Endothelial cell (in vitro differentiated cells): ENCODE measurements at places on chromosomes 1 and 21. TPM values are rescaled to one million over a fixed set of nuclear protein-coding genes. Genes with fewer than 3 reads are reported as not detected.
A peak's percentile ranks its signal among the peaks of the same experiment; 100 is the strongest.

DNA sequence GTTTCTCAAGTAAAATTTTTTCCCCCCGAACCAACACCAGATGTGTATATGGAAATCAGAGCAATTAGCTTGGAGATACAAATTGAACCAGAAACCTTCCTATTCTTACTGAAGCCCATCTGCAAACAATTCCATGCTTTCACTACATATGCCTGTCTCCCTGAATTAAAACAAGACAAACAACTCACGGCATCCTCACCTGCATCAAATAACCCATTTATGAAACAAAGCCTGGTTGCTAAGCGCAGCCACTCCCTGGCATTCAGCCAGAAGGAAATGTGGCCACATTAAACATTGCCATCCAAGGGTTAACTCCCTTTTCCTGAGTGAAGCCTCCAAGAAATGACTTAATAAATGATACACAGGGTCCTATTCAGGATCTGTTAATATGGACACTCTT is 55.3 kb downstream of the APP start:
- H3K27ac ChIP-seq, result peak overlapping the region; percentile 92
- H3K4me1 ChIP-seq, result peaks cover 52% of the 10 kb centered on the region
- H3K27me3 ChIP-seq, result peaks cover 3% of the 10 kb centered on the region
- no peak for DNase-seq
- peak overlapping the region; percentile 8 for H3K4me3 ChIP-seq

GRCh38 chr1:58850636-58851035 is 66.8 kb upstream of the JUN start:
- H3K4me3 ChIP-seq, result no peak overlapping the region
- H3K4me1 ChIP-seq, result peaks cover 58% of the 10 kb centered on the region
- peaks cover 8% of the 10 kb centered on the region for H3K27me3 ChIP-seq

- H3K27ac ChIP-seq, result no peak overlapping the region
- H3K4me1 ChIP-seq, result no peaks in the 10 kb centered on the region
- DNase-seq, result no peak
- no peaks in the 10 kb centered on the region for H3K36me3 ChIP-seq
- no peaks in the 10 kb centered on the region for H3K27me3 ChIP-seq
Measured at GRCh38 chr21:40335704-40336103, 468.5 kb downstream of the PCP4 start.

DNA sequence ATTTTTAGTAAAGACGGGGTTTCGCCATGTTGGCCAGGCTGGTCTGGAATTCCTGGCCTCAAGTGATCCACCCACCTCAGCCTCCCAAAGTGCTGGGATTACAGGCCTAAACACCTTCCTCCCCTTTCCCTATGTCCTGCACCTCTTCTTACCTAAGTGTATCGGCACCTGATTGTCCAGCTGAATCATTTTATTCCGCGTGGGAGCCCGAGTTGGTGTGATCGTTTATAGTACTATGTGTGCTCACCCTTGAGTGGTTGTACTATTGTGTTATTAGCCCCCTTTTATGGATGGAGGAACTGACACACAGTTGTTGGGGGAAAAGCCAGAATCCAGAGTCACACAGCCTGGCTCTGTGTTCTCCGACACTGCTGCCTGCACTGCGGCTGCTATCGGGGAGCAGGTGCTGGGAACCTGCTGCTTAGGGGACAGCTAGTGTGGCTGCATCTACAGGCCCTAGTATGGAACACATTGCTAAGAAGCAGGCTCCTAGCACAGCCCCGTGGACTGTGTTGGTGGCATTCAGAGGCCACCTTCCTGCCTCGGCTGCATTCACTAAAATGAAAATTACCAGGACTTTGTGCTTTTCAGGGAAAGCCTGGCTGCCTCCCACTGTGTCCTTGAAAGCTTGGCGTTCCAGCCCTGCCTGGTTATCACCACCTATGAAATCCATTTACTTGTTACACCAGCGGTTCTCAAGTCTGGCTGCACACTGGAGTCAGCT is 21.6 kb downstream of the ENO1 start:
- H3K27ac ChIP-seq, result peak overlapping the region; percentile 97
- DNase-seq, result no peak
- H3K27me3 ChIP-seq, result peaks cover 8% of the 10 kb centered on the region
- H3K36me3 ChIP-seq, result peaks cover 17% of the 10 kb centered on the region

DNA sequence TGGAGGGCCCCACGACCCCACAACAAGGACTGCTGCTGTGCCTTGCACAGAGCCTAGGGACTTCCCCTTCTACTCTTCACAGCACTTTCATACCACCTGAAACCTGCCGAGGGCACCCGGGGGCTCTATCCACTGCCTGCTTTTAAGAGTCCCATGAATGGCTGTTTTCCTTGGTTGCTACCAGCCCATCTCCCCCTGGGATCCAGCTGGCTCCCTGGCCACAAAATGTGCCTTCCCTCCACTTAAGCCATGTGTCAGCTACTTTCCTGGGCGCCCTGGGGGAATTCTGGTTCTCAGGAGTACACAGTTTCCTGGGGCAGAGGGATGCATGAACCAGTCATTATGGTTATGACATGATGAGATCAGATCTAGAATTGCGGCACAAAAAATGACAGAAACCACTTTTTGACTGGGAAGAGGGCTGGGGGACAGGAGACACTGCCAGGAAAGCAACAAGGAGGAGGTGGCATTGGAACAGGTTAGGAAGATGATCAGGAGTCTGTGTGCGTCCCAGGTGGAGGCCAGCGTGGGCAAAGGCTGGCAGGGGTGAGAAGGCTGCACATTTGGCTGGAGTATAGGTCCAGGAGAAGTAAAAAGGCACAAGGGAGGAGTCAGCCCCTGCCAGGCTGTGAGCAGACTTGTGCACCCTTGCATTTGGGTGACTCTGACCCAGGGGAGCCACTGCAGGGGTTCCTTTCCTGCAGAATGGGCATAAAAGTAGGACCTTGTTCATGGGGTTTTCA is 3.2 kb upstream of the TNFRSF8 start:
- DNase-seq, result no peak
- H3K27ac ChIP-seq, result no peak overlapping the region
- H3K4me3 ChIP-seq, result no peak overlapping the region
- H3K27me3 ChIP-seq, result peaks cover 13% of the 10 kb centered on the region
- H3K4me1 ChIP-seq, result no peaks in the 10 kb centered on the region

DNA sequence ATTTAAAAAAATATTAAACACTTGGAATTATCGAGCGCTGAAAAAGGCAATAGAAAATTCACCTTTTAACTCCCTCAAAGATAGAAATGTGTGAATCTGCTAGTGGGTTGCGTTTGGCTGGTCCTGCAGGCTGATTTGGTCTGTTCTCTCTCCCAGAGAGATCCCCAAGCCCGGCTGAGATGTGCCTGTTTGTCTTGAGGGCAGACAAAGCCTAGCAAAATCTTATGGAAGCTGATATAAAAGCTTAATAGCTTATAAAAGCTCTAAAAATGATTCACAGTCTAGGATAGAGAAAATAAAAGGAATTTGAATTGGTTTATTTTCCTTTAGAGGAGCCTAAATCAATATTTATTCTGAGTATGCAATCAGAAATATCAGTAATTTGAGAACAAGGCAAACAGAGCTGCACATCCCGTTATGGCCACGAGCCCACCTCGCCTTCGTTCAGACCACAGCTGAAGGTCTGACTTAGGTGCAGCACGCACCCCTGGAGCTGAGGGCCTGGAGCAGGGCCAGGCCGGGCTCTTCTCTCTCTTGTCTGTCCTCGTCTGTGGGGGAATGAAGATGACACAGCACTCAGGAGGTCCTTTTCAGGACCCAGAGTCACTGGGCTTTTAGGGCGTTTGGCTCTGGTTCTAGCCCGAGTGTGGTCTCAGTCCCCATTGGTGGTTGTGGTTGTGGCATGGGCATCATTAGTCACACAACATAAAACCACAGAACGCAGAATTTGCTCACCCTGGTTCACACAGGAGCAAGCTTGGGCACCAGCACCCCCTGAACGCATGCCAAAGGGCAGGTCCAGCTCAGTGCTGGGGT is 18.6 kb downstream of the PDE9A start:
- peaks cover 8% of the 10 kb centered on the region for H3K27me3 ChIP-seq
- H3K27ac ChIP-seq, result no peak overlapping the region
- DNase-seq, result no peak
- peaks cover 8% of the 10 kb centered on the region for H3K36me3 ChIP-seq
- peaks cover 18% of the 10 kb centered on the region for H3K4me1 ChIP-seq

- H3K27me3 ChIP-seq, result no peaks in the 10 kb centered on the region
- H3K4me1 ChIP-seq, result peaks cover 13% of the 10 kb centered on the region
- peaks cover 43% of the 10 kb centered on the region for H3K36me3 ChIP-seq
- H3K27ac ChIP-seq, result no peak overlapping the region
- H3K4me3 ChIP-seq, result no peak overlapping the region
Measured at GRCh38 chr1:207808322-207808705, 56.5 kb downstream of the CD46 start.

DNA sequence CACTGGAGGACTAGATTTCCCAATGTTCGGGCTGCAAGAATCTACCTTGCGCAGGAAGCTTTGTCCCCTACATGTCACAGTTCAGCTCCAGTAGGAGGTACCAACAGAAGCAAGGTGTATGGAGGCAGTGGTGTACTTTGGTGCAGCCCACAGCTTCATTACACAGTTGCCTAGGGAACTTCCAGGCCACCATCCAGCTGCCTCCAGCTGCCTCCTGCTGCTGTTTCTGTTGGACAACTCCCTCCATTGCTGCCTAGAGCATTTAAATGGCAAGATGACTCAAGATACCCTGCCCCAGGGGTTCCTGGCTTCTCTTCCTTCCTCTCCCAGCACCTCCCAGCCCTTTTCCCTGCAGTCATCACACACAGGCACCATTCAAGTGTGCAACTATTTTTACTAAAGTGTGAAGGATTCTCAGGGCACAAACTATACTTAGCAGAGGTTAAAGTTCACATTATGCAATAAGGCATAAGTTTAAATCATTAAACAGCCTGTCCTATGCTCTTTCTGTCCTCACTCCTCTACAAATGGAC is 39.0 kb upstream of the ATP1A1 start:
- H3K4me1 ChIP-seq, result peaks cover 11% of the 10 kb centered on the region
- H3K27me3 ChIP-seq, result no peaks in the 10 kb centered on the region
- no peak overlapping the region for H3K4me3 ChIP-seq
- no peak overlapping the region for H3K27ac ChIP-seq
- DNase-seq, result no peak
- H3K36me3 ChIP-seq, result no peaks in the 10 kb centered on the region

HSD3B1 gene
- not detected for total RNA-seq

C1orf94 gene
- total RNA-seq, result not detected

PLPPR5 gene
- 1.1 TPM for total RNA-seq

CD160 gene
- not detected for total RNA-seq

COL24A1 gene
- total RNA-seq, result 0.74 TPM
